Activated CD4-positive, alpha-beta T cell treated with anti-CD3 and anti-CD28 coated beads, Interleukin-2, amount 50 U/mL, for 48 hours (primary cell): ENCODE measurements at places on chromosomes 5 and 9.

DNA sequence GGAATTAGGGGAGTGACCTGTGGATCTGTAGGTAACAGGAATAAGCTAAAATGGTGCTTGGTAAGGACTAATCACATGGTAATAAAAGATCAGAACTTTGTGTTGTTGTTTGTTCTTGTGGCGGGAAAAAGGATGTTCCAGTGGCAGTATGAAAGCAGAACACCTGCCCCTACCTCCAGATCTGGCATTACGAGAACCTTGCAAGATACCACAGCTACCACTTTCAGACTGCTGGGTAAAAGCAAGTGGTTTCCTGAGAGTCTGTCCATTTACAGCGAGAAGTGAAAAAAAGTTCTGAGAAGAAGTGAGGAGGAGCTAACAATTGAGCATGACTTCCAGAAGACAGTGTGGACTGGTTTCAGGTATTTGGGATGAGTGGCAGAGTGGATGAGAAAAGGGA is 252.5 kb downstream of the TLE4 start:
- no peak for DNase-seq

DNA sequence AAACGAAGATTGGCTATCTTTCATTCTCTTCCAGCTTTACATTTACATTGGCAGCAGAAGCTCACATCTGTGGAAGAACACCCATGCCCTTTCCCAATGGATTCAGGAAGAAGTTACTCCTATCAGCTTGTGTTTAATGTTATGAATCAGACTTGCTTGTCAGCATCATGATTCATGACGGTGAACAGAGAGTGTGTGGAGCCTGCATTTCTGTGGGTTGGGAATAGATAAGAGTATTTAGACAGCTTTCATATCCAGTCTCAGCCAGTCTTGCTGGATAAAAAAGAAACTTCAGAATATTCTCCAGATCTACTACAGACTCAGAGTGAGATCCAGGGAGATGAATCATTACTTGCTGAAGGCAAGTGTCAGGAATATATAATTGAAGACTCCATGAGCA is 812.9 kb upstream of the ZNF608 start:
- DNase-seq, result no peak

GRCh38 chr5:168430296-168430695 is 56.0 kb upstream of the RARS1 start:
- no peak for DNase-seq

GRCh38 chr5:56426693-56427092 is 193.6 kb upstream of the ANKRD55 start:
- DNase-seq, result no peak

DNA sequence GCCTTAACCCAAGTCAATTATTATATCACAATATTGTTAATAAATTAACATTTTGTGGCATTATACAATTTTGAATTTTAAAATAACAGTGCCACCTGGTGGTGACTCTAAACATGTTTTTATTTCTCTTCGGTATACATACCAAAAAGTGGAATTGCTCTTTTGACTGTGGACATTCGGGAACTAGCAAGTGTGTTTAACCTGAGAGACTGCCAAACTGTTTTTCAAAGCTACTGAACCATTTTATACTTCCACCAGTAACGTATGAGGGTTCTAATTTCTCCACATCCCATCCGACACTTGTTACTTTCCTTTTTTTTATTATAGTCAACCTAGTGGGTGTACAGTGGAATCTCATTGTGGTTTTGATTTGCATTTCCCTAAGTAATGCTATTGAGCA is 18.3 kb upstream of the HSDL2 start:
- no peak for DNase-seq

DNA sequence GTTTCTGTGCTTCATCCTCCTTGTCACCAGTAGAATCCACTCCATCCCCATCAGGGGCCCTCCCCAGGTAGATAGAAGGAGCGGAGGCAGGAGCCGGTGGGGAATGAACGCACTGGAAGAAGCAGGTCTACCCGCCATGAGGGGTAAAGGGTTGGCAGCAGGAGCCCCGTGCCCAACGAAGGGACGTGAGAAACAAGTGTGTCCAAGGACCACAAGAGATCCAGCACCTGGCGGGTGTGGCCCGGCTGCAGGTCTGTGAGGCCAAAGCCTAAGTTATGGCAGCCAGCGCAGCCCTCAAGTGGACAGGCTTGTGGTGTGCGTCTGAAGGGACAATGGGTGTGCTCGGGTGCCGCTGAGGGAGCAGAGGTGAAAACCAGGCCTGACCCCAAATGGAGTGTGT is 94.3 kb downstream of the IRX2 start:
- DNase-seq, result no peak

GRCh38 chr9:131578021-131578420 is 32.7 kb downstream of the PRRT1B start:
- no peak for DNase-seq
